AG04449 (cell line): ENCODE measurements at places on chromosomes 12 and 14.

GRCh38 chr14:69879175-69880043, at the start of gene SMOC1:
Gene SMOC1 (plus strand): TSS chr14:69879416. CDS start chr14:69879679, 263 bp downstream.
- DNase-seq: no peak

DNA sequence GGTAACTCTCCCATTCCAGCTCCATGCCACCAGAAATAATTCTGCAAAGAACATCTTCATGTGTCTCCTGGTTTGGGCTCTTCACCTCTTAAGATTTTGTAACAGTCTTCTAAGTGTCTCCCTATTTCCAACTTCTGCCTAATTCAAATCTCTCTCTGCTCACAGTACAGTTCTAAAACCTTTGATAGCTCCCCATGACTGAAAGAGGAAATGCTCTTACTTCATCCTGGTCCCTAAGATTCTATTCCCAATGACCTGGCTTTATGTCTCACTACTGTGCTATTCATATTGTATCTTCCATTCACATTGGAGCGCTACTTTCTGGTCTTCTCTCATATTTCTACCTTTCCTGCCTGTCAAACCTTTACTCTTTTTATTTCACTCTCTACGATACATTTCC, 1.6 kb downstream of the AMN1 start:
- no peak for DNase-seq

DNA sequence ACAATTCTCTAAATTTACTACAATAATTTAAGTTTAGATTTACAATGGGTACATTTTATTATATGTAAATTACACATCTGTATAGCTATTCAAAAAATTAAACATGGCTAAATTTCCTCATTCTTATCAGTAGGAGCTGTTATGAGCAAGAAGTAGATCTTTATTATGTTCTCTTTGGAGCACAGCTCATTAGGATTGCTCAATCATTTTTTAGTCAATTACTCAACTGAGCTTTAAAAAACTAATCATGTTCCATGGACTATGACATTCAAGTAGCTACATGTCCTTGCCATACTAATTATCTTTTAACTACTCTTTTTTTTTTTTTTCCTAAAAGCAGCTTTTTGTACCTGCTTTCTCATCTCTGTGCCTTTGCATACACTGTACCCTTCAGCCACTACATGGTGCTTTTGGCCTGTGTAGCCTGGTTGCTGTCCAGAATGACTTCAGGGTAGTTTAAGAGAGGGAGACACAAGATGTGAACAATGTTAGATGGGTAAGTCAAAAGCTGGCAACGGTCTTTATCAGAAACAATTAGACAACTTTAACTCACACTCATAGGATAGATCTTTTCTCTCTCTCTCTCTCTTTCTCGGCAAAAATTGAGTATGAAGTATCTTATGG, 69.0 kb downstream of the SSPN start:
- DNase-seq: no peak

GRCh38 chr14:76101391-76102379, 50.0 kb upstream of the GPATCH2L start:
- no peak for DNase-seq

- no peak for DNase-seq
Measured at GRCh38 chr14:88616697-88617096, 53.9 kb downstream of the ZC3H14 start.

DNA sequence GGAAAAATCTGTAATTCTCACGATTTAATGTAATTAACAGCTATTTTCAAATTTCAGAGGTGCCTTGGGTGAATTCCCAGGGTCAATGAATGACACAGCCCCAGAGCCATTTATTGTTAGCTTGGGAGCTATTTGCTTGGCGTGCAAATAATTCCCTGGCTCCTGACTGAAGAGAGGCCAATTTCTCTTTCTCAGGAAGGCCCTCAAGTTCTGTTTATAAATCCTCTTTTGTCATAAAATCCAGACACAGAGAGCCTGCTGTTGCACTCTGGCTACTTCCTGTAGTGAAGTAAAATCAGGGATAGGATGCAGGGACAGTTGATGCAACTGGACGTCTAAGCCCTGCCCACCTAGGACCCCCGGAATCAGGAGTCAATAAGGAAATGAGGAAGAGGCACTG, 154.3 kb downstream of the TMX1 start:
- no peak for DNase-seq

DNA sequence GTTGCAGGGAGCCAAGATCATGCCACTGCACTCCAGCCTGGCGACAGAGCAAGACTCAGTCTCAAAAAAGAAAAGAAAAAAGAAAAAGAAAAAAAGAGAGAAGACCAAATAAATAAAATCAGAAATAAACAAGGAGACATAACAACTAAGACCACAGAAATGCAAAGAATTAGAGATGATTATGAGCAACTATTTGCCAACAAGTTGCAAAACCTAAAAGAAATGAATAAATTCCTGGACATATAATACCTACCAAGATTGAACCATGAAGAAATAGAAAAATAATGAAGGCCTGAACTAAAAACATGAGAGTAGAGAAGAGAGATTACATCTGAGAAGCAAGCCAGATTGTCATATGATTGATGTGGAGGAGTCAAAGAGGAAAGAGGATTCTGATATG, 17.6 kb upstream of the EPS8 start:
- no peak for DNase-seq

- no peak for DNase-seq
Measured at GRCh38 chr12:70831543-70831942, 89.0 kb downstream of the PTPRR start.

- DNase-seq: no peak
Measured at GRCh38 chr12:3757261-3757660, 4.4 kb upstream of the CRACR2A start.

DNA sequence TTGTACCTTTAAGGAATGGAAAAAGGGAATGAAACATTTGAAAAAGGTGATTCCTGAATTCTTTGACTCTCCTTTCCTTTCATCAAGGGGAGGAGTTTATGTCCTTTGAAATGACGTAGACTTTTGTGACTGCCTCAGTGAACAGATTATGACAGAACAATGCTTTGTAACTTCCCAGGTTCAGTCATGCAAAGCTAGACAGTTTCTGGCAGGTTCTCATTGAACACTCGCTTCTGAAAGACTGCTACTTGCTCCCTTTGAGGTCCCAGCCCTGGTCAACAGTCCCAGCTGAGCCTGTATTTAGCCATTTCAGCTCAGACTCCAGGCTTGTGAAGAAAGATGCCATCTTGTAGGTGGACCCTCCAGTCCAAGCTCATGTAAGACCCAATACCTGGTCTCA, 1178.9 kb downstream of the BCL11B start:
- no peak for DNase-seq

GRCh38 chr14:26872515-26873361, 274.9 kb upstream of the NOVA1 start:
- no peak for DNase-seq

DNA sequence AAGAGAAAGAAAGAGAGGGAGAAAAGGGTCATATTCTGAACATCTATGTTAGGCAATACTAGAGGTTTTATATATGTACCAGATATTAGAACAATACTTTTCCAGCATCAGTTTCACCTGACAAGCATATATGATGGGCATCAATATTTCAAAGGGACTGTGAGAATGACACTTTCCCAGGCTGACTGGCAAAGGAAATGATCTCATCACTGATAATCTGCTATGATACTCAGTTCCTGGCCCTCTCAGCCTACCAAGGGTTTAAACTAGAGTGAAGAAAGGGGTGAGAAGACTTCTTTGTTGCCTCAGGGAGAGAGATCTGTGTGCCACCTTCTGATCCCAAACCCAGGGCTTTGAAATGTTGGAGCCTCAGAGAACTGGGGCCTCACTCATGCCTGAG, 183.5 kb downstream of the TTC8 start:
- DNase-seq: no peak

DNA sequence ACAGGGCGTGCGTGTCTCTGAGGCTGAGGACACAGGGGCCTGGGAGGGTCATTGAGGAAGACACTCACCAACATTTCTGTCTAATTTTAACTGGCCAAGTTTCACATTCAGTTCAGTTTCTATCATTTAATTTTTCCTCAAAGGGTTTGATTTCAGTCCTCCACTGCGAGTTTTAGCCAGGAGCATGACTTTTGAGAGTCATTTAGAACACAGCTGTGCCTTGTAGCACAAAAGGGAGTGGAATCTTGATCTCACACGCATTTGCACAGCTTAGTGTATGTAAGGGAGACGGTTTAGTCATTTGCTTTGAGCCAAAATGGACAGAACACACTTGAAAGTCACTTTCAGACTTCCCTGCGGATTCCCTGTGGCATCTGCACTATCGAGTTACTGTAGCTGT, 1090.8 kb downstream of the BCL11B start:
- no peak for DNase-seq

GRCh38 chr12:92973614-92974013, 44.5 kb upstream of the EEA1 start:
- peak; percentile 71 for DNase-seq

DNA sequence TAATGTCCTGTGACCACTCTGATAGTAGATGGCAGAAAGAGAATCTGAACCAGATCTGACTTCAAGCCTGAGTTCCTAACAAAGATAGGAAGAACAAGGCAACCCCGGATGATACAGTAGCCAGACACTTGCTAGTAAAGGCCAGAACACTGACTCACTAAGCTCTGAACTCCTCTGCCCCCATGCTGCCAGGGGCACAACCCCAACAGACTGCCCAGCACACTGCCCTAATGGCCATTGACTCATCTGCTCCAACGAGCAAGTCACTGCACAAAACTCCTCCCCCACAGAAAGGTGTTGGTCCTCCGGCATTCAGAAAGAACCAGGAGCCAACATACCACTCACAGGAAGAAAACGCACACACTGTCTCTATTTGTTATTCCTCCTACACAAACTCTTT, 179.6 kb upstream of the NUDT4 start:
- no peak for DNase-seq

DNA sequence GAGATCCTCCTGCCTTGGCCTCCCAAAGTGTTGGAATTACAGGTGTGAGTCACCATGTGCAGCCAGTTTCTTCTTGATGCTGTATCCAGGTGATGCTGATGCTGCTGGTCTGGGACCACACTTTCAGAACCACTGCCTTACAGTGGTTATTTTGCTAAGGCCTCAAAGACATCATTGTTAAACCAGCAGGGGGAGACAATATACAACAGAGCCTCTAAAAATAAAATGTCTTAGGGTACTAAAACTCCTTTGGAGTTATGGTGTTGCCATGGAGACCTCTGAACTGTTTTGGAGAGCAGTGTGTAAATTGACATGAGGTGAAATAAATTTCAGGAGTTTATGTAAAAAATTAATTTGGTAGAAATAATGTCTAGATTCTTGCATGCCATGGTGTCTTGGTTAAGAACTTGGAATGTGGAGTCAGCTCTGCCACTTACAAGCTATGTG, 1.1 kb upstream of the ARG2 start:
- peak; percentile 44 for DNase-seq

GRCh38 chr12:90280564-90281058, 572.0 kb upstream of the ATP2B1 start:
- no peak for DNase-seq

DNA sequence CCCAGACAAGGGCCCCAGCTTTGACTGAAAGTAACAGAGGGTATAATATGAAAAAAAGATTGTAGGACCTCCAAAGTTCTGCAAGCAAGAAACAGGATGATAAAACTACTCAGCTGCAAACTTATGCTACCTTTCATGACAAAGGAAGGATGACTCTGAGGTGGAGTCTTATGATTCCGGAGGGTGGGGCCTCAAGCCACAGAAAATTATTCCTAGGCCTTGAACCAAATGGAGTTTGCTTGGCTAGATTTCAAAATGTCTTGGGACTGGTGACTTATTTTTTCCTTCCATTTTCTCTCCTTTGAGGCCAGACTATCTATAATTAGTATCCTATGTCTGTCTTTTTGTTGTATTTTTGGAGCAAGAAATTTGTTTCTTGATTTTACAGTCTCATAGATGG, 336.4 kb downstream of the LRIG3 start:
- DNase-seq: no peak

- DNase-seq: no peak
Measured at GRCh38 chr14:74698465-74698864, 14.4 kb downstream of the AREL1 start.

- no peak for DNase-seq
Measured at GRCh38 chr12:56591961-56592360, 38.2 kb downstream of the BAZ2A start.

- DNase-seq: no peak
Measured at GRCh38 chr12:97375310-97375709, 87.3 kb upstream of the RMST start.

DNA sequence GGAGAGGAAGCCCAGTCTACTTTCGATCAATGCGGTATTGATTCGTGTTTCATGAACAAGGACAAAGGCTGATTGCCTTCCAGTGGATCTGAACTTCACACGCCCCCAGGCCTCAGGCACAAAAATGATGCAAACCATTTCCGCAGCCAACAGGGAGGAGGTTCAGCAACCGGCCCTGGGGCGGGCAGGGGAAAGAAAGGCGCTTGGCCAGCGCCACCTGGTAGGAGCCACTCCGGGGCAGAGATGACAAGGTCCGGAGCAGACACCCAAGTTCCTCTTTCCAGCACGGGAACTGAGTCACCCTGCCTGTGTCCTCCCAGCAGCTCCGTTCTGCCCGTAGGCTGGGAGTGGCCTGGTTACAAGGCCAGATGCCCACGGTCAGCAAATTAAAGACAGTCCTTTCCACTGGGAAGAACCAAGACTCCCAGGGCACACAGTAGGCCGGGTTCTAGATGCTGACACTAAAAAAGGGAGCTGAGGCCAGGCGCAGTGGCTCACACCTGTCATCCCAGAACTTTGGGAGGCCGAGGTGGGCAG, 136.3 kb downstream of the SCARB1 start:
- no peak for DNase-seq

DNA sequence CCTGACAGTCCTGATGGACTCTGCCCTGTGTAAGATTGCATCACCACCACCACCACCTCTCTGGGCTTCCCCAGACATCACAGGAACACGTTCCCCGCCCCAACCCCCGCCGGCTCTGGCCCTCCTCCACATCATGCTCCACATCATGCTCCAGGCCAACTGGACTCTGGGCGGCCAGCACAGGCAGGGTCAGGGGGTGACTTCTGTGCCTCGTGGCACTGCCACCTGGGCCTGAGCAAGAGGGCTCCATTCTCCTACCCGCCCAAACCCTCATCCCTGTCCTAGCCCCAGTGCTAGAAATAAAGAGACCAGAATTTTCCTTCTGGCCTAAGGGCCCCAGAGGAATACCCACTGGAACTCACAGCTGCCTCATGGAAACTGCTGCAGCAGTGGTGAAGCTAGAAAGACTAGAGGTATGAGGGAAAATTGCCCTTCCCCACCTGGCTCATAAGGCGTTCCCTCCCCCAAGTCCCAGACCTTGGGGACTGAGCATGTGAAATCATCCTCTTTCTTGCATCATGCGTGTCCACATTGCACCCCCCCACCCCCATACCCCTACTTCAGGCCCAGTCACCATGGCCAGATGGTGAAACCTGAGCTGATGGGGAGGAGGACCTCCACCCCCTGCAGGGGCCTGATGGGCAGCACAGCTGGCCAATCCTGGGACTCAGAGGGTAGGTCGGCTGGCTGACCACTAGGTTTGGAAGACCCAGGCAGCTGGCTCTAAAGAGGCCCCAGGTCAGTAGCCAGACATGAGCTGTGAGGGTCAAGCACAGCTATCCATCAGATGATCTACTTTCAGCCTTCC, at the start of gene INHBE:
Gene INHBE (plus strand): TSS at position 742 of the 808 bp plus-strand sequence. CDS start 230 bp downstream, outside the sequence.
- DNase-seq: peak; percentile 77

DNA sequence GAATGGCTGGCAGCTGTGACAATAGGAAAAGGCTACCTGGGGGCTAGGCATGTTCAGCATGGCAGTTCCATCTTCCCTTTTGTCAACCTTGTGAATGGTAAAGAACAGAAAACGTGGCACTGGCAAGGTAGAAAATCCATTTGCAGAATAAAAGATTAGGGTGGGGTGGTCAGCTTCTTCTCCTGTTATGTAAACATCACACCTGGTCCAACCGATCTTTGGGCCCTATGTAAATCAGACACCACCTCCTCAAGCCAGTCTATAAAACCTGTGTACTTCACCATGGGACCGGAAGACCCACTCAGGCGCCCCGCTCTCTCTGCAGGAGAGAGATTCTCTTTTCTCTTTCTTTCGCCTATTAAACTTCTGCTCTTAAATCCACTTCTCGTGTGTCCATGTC, 19.6 kb upstream of the TMEM30B start:
- no peak for DNase-seq
